Activated CD4-positive, alpha-beta T cell treated with anti-CD3 and anti-CD28 coated beads, Interleukin-2, amount 50 U/mL, for 4 hours (primary cell): ENCODE measurements at places on chromosomes 1 and 21.

DNA sequence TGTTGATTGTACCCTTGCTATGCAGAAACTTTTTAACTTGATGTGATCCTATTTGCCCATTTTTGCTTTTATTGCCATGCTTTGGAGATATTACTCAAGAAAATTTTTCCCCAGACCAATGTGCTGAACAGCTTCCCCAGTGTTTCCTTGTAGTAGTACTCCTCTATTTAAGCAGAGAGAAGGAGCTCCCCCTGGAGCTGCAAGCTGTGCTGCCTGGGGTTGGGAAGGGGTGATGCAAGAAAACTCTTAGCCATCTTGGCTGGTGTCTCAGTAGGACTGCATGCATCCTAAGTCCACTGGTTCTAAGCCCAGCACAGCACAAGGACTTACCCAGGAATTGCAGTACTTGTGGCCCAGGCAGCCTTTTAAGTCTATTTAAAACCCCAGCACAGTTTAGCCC is 121.6 kb downstream of the NTMT2 start:
- no peak for DNase-seq

DNA sequence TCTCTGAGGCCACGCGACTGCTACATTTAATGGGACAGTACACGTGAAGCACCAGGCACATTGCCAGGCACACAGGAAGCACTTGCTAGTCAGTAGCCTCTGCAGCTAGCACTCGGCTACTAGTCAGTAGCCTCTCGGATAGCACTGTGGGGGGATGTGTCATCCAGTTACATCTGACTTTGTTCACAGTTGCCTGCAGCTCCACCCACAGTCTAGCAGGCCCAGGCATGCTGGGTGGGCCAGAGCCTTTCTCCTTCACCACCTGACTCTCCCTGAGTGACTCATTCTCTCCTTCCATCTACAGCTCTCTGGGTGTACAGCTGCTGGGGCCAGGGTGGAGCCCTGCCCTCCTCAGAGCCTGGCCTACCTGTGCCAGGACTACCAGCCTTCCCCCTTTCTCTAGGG is 51.5 kb downstream of the PTPRF start:
- no peak for DNase-seq

- DNase-seq = no peak
These were observed 17.1 kb downstream of the MORC3 start for GRCh38 chr21:36337099-36337509.

GRCh38 chr1:235160957-235161684 is at the start of gene RBM34:
Gene RBM34 (minus strand): TSS chr1:235161250. CDS start chr1:235161226, 24 bp downstream.
- DNase-seq = peak; percentile 89

DNA sequence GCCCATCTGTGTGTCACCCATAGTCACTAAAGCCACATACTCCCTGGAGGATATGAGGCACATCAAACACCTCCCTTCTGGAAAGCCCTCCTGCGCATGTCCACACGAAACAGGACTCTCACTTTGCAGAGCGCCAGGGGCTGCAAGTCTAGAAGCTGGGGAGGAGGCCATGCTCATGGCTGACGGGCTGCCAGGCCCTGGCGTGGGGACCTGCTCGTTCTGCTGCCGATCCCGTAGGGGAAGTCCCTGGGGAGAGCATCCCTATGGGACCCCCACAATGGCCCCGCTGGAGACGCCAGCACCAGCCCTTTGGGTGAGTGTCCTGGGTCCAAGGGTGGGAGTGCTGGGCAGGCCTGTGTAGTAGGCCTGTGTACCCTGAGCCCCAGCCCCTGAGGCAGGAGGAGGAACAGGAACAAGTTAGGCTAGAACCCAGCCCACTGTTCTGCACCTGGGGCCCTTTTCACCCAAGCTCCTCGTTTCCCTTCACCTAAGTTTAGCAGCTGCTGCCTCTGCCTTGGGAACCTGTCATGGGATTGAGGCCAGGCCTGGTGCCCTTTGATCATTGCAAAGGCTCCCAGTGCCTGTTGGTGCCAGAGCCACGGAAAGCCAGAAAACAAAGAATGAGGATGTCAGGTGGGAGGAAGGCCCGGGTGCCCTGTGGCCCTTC is 9.9 kb downstream of the FAM3B start:
- no peak for DNase-seq

DNA sequence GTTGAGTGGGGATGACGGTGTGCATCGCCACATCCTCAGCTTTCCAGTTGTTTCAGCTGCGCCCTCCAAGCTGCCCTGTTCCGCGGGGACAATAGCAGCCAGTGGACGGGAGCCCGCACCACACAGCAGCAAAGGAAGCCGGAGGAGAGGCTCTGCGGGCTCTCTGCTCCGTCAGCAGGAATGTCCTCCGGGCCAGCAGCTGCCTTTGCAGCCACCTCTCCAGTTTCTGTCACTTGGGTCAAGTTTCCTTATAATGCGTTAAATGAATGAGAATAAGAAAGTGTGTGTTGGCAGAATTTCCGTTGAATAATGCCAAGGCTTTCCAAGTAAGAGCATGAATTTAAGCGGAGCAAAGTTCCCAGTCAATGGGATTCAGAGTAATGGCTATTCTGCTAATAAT is 263.3 kb downstream of the KIF26B start:
- no peak for DNase-seq

DNA sequence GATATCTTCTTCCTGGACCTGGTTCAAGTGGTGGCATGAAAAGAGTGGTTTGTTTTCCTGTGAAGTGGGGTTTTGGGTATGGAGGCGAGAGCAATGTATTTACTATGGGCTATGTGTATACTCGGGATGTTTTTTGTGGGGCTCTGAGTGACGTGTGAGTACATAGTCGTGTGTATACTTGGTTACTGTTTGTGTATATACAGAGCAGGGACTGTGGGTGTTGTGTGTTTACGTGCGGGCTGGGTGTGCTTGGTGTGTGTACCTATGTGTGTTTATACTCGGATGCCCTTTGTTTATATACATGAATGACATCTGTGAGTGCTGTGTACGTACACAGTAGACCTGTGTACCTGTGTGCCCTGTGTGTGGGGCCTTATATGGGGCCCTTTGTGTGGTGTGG is 50.0 kb downstream of the YARS1 start:
- no peak for DNase-seq

GRCh38 chr21:25373126-25374082 is 233.9 kb downstream of the MRPL39 start:
- no peak for DNase-seq

DNA sequence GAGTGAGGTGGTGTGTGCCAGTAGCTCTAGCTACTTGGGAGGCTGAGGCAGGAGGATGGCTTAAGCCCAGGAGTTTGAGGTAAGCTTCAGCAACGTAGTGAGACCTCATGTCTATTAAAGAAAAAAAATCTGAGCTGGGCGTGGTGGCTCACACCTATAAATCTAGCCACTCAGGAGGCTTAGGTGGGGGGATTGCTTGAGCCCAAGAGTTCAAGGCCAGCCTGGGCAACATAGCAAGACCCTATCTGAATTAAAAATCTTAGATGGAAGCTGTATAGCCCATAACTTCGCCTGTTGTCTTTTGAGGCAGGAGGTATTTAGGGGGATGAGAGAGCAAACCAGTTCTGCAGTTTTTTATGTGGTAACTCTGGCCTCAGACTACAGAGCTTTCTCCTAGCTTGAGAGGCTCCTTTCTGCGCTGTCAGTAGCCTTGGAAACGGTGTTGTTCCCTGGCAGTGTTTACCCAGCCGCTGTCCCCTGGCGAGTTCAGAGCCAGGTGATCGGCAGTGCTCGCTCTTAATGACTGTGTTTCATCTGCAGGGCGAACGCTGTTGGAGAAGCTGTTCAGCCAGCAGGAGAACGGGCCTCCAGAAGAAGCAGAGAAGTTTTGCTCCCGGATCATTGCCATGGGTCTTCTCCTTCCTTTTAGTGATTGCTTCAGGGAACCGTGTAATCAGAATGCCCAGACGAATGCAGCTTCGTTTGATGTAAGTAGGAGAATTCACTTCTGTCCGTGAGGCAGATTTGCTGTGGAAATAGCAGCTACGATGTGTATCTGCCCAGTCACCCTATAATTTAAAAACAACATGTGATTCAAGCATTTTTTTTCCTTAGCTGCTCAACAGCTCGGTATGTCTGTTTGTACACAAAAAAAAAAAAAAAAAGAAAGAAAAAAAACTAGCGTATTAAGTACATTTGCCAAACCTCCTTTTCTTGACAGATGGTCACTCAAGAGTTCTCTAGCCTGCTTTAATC is 31.2 kb downstream of the FMN2 start:
- no peak for DNase-seq

DNA sequence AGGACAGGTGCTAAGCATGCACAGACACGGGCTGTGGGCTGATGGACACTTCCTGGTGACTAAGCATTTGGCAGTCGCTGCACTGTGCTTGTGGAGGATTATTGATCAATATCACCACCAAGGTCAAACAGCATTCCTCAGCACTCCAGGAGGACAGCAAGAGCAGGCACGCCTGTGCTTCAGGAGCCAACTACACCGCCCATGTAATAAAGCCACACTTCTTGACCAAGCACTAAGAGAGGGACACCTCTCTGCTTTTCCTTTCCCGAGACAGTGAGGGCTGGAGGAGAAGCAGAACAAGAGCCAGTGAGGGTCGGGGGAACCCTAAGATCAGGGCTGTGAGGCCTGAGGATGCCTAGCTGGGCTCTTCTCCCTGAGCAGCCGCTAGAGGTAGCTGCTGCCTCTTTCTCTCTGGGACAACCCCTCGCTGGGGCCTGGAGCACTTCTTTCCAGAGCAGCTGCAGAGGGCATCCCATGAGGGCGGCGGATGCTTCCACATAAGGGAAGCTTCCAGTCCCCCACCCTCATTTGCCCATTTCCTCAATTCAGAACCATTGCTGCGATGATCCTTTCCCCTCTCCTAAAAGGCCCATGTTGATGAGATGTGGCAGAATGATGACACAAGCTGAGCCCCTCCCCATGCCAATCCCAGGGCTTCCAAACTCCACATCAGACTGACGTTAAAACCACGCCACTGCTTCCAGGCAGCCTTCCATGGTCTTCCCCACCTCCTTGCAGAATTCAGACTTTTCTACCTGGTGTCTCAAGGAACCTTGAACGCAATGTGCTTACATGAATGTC is 19.1 kb downstream of the RAB7B start:
- DNase-seq = no peak

GRCh38 chr1:94901841-94902240 is 25.1 kb downstream of the CNN3 start:
- DNase-seq = no peak

- DNase-seq = no peak
These were observed 129.9 kb downstream of the DSCAM start for GRCh38 chr21:40717028-40717427.

DNA sequence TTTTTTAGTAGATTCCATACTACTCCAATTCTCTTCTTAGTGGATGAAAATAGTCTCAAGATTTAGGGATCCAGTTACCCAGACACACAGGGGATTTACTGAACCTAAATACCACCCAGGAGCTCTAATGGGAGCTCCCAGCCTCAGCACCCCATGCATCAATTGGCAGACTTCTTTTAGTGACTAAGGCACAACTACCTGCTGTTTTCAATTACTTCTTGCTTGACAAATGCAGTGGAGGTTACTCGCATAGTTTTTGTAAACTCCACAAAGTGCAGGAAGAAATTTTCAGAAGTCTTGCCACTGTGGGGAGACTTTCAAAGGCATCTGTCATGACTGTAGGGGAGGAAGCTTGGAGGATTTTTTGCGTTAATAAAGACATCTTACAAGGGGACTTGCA is 35.5 kb upstream of the MAP10 start:
- DNase-seq = no peak

DNA sequence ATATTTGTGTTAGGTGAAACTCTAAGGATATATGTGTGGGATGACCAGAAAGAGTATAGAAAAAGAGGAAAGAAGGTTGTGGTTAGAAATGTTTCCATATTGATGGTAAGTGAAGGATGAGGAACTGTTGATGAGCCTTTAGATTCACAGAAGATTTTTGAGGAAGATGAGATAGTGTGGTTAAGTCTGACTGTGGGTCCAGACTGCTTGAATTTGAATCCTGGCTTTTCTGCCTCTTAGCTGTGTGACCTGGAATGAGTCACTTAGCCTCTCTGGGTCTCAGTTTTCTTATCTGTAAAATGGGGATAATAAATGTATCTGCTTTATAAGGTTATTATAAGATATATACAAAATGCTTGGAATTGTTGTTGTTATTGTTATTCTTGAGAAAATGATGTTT is 27.5 kb downstream of the RGL1 start:
- DNase-seq = no peak

DNA sequence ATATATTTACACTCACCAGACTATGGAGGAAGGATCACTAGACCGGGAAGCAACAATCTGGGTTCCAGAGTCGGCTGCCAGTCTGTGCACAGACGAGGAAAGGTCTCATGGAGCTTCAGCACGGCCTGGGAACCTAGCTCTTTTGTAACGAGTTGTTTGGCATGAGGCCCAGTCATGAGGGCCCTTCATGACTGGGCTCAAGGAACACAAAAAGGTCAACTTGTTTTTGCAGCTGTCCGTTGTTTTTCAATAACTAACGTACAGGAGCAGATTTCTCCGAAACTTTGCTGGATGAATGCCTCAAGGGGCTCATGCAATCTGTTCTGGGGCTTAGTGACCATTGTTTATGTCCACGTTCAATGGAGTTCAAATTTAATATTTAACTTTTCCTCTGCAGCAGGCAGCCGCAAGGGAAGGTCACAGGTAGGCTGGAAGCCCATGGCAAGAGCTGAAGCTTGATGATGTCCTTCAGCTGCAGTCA is 5.9 kb upstream of the STUM start:
- DNase-seq = no peak

- no peak for DNase-seq
These were observed at the start of gene ADGRL4 for GRCh38 chr1:79006564-79006963. Gene ADGRL4 (minus strand): TSS chr1:79006730. CDS start chr1:79006654, 76 bp downstream.

GRCh38 chr1:42922687-42923366 is 35.8 kb downstream of the SLC2A1 start:
- DNase-seq = peak; percentile 42

DNA sequence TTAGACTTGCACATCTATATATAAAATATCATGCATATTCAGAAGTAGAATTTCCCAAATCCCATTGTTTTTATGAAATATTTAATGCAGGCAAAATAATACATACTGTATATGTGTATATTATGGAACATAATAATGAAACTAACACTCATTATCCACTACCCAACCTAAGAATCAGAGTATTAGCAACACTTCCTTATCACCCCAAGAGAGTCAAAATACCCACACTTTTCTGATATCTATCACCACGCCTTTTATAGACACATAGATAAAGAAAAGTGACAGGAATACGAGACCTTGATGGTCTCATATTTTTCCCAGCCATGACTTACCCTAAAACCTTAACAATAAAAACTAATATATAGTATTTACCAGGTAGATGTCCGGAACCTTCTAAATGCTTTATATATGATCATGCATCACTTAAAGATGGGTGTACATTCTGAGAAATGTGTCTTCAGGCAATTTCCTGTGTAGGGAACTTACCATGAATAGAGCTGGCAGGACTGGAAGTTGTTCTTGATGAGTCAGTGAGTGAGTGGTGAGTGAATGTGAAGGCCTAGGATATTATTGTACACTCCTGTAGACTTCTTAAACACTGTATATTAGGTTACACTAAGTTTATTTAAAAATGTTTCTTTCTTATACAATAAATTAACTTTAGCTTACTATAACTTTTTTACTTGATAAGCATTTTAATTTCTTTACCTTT is 45.5 kb downstream of the TNFSF4 start:
- DNase-seq = no peak

GRCh38 chr1:172107316-172107975 is 266.1 kb downstream of the DNM3 start:
- DNase-seq = no peak

- no peak for DNase-seq
These were observed 9.6 kb downstream of the PARS2 start for GRCh38 chr1:54754486-54755285.
